Thyroid gland (tissue), 4 donors: ENCODE measurements at places on chromosomes 2 and 18.

- no peaks in the 10 kb centered on the region for H3K4me1 ChIP-seq
- no peak overlapping the region for H3K27ac ChIP-seq
- no peaks in the 10 kb centered on the region for H3K36me3 ChIP-seq
These were observed 190.4 kb downstream of the KIAA1328 start for GRCh38 chr18:37019157-37019827.

- H3K4me3 ChIP-seq, result no peak overlapping the region
These were observed 163.1 kb downstream of the TXNL1 start for GRCh38 chr18:56475250-56475649.

DNA sequence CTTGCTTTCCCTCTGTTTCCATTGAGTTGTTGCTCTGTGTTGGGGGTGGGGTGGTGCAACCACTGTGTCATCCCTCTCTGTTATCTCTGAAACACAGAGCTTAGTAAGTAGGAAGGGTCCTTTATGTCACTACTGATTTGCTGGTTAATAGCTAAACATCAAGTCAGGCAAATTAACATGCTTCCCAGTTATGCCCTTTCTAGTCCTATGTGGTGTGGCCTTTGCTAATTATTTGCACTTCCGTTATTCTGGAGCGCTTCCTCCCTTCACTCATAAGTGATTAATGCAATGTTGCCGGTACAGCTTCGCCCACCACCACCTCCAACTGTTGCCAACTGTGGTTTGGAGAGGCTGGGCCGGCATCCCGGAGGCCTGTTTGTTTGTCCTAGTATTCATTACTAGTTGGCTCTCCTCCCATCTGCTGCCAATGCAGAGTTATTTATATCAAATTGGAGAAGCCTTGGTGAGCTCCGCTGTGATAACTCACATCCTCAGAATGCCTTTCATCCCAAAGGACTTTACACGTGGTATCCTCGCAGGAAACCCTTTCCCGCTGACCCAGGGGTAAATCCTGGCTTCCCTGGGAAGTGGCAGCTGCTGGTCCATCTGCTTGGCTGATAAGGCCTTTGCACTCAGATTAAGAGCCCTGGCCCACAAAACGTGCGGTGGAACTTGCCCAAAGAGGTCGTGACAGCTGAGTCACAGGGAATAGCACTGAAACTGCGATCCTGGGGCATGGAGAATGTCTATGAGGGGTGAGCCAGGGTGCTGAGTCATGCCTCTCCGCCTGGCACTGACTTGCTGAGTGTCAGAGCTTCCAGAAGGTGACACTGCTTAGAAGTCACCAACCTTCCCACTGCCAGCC is 72.0 kb upstream of the ZCCHC2 start:
- H3K4me3 ChIP-seq, result no peak overlapping the region
- H3K36me3 ChIP-seq, result no peaks in the 10 kb centered on the region
- H3K27ac ChIP-seq, result peak overlapping the region; percentile 29

DNA sequence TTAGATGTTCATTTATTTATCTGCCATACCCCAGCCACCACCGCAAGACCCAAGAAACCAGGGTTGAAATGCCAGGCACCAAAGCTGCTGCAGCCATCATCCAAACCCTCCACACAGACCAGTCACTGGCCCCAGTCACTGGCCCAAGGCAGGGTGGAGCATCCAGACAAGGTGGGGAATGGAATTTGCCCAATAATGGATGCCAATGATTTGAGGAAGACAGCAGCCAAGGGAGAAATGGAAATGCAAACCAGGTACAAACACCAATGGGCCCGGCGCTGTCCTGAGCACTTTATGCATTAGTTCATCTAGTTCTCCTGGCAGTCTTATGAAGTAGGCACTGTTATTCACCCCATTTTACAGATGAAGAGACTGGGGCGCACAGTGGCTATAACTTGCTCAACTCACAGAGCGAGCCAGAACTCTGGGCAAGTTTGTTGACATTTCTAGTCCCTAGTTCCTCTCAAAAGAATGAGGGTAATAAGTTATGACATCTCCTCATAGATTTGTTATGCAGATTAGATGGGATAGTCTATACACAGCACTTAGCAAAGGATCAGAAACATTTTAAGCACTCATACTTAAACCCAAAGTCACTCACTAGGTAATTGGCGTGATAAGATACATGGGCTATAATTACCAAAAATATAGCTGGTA is 173.3 kb downstream of the TMEM247 start:
- H3K27ac ChIP-seq, result no peak overlapping the region
- no peak for DNase-seq
- H3K36me3 ChIP-seq, result no peaks in the 10 kb centered on the region
- H3K4me3 ChIP-seq, result no peak overlapping the region
- H3K4me1 ChIP-seq, result peaks cover 12% of the 10 kb centered on the region

DNA sequence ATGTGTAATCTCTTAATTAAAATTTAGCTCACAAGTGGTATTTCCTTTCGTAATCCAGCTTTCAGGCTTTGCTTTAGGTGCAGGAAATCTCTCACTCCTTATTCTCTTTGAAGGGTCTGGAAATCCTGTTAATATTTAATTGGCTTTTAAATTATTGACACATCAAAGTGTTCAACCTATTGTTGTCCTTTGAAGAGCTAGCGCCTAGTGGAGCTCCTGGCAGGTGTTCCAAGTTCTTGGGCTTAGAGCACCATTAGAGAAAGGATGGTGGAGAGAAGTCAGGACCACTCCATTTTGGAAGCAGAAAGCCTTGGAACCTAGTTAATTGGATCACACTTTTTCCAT is 92.4 kb downstream of the CABLES1 start:
- DNase-seq, result no peak
- H3K27ac ChIP-seq, result peak overlapping the region; percentile 32
- H3K4me1 ChIP-seq, result peaks cover 33% of the 10 kb centered on the region
- no peak overlapping the region for H3K4me3 ChIP-seq
- H3K27me3 ChIP-seq, result no peaks in the 10 kb centered on the region
- H3K36me3 ChIP-seq, result no peaks in the 10 kb centered on the region

DNA sequence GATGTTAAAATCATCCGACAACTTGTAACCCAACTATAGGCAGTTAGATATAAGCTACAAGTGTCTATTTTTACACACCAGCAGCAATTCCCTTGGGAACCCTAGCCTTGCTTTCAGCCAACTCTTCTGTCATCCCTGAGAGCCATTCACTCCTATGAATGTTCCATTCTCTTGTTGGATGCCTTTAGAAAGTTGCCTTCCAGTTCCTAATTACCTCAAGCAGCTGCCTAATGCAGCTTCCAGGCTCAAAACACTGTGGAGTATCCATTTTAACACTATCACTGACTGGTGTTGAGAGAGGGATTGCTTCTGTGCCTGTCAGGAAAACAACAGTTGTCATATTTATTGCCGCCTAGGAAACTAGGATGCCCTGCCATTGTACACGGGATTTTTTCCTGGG is 402.0 kb upstream of the ACVR2A start:
- no peaks in the 10 kb centered on the region for H3K36me3 ChIP-seq
- DNase-seq, result no peak
- H3K27ac ChIP-seq, result no peak overlapping the region
- H3K27me3 ChIP-seq, result no peaks in the 10 kb centered on the region
- H3K4me3 ChIP-seq, result no peak overlapping the region

- H3K27me3 ChIP-seq, result no peaks in the 10 kb centered on the region
- no peak overlapping the region for H3K27ac ChIP-seq
- DNase-seq, result no peak
- H3K4me1 ChIP-seq, result no peaks in the 10 kb centered on the region
- H3K36me3 ChIP-seq, result no peaks in the 10 kb centered on the region
- H3K4me3 ChIP-seq, result no peak overlapping the region
These were observed 171.1 kb upstream of the SKOR2 start for GRCh38 chr18:47422524-47422923.
